ENCODE measurements at places on chromosomes 5 and 9.

DNA sequence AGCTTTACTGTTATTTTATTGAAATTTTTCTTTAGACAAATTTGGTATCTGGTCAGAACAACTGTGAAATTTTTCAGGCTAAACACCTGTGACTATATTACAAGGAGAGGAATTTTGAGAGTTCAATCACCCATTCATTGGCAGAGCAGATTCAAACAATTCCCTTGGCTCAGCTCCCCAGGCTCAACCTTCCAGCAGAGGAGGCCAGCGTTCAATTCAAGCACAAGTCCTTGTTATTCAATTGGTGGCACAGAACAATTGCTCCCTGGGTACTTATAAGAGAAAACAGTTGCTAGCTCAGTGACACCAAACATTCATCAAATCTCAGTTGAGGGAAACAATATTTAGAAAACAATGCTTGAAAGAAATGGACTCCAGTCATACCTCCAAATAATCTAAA lies 83.3 kb downstream of the SUSD1 start:
- DNase-seq, result peak; percentile 23

DNA sequence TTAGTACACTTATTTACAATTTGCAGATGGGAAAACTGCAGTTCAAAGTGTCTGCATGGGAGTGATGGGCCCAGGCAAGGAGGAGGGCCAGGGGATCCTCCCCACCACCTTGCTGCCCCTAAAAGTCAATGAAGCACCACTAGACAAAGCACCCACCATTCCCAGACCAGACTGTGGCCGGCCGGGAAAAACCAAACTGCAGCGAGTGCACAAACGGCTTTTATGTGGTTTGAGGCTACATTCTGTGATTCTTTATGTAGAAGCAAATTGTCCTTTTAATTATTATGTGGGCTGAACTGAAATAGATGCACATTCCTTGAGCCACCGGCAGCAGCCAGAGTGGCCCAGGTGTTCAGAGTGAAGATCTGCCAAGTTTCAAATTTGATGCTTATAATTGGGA lies 585.3 kb upstream of the KLF4 start:
- no peak for DNase-seq

DNA sequence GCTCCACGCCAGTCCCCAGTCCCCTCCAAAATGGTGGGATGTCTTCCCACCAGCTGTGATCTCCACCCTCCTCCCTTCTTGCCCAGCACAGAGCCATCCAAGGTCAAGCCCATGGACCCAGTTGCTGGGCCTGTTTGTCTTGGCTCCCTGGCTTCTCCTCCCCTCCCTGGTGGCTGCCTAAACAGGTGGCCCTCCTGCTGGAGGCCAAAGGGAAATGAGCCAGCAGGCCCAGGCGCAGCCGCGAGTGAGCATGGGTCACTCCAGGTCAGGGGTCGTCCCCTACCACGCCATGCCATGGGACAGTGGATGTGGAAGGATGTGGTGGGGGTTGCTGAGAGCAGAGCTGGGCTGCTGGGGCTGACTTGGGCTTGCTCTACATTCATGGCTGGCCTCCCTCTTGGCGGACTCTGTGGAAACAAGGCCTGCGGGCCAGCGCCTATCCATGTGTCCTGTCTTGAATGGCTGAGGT lies 33.6 kb downstream of the COL15A1 start:
- DNase-seq, result no peak

GRCh38 chr9:251398-251797 lies 36.7 kb downstream of the DOCK8 start:
- no peak for DNase-seq

- DNase-seq, result no peak
Observed at GRCh38 chr9:21746550-21746949, 55.9 kb upstream of the MTAP start.

- DNase-seq, result no peak
Observed at GRCh38 chr5:127951791-127952190, 131.8 kb upstream of the SLC12A2 start.

GRCh38 chr9:124315882-124316281 lies 58.1 kb downstream of the NEK6 start:
- DNase-seq, result no peak

DNA sequence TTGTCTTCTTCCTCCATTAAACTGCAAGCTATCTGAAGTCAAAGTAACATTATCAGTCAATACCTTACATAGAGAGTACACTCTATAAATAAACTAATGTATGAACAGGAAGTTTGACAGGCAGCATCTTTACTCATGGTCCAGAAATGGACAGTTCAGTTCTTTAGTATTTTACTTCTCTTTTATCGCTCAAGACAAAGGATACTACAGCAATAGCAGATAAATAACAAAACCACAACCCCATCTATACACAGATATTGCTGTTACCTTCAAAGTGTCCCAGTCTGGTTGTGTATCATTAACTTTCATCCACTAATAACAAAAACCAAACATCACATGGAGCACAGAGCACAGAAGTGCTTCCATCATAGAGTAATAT lies 46.4 kb downstream of the SEMA5A start:
- DNase-seq, result no peak

DNA sequence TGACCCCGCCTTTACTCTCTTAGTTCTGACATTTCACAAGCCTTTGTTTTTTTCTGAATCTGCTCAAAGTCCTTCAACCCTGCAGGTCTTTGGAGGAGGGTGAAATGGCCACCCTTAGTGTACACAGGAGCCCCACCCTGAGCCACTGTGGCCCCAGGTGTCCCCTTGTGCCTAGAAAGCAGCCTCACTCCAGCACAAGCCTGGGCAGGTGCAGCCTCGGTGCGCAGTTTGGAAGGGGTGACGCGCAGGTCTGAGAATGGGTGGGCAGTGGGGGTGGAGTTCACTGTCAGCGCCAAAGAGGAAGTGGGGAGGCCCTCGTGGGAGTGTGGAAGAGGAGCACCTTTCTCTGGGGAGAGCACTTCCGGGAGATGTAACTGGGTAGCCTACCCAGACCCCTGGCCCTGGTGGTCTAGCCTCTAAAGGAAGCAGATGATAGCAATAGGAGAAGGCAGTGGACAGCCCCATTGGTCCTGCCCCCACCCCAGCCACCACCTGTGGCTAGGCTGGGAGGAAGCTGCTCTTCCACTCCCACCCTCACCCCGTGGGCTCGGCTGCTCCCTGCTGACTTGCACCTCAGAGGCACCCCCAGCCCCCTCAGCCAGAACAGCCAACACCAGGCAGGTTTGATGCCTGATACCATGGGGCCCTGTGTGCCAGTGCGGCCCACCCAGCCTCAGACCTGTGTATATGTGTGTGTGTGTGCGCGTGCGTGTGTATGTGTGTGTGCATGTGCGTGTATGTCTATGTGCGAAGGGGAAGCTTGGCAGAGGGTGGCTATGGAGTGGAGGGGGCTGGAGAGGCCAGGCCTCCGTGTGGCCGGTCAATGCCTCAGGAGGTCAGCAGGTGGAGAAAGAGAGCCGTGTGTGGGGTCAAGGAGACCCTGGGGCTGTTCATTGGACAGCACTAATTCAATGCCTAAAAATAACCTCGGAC lies 16.8 kb upstream of the DAB2IP start:
- no peak for DNase-seq

GRCh38 chr5:59921816-59922215 lies 28.3 kb upstream of the PDE4D start:
- no peak for DNase-seq

GRCh38 chr5:73764586-73764985 lies 138.6 kb downstream of the ARHGEF28 start:
- DNase-seq, result no peak

DNA sequence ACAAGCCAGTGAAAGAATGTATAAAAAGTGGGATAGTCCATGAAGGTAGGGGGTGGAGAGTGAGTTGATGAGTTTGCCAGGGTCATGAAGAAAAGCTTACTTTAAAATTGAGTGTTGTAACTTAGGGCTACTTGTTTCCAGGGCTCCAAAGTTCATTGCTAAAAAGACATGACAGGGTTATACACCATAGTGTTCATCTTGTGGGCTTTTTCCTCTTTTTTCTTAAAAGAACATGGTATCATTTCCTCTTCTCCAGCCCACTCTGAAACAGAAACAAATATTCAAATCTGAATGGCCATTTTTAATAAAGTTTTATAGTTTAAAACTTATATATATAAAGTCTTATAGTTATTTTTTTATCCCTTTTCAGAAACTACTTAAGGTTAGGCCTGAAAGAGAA lies 115.7 kb upstream of the SMC2 start:
- no peak for DNase-seq

- no peak for DNase-seq
Observed at GRCh38 chr9:127589955-127590370, 22.1 kb upstream of the STXBP1 start.

GRCh38 chr9:128887914-128888350 lies 6.0 kb downstream of the LRRC8A start:
- no peak for DNase-seq

DNA sequence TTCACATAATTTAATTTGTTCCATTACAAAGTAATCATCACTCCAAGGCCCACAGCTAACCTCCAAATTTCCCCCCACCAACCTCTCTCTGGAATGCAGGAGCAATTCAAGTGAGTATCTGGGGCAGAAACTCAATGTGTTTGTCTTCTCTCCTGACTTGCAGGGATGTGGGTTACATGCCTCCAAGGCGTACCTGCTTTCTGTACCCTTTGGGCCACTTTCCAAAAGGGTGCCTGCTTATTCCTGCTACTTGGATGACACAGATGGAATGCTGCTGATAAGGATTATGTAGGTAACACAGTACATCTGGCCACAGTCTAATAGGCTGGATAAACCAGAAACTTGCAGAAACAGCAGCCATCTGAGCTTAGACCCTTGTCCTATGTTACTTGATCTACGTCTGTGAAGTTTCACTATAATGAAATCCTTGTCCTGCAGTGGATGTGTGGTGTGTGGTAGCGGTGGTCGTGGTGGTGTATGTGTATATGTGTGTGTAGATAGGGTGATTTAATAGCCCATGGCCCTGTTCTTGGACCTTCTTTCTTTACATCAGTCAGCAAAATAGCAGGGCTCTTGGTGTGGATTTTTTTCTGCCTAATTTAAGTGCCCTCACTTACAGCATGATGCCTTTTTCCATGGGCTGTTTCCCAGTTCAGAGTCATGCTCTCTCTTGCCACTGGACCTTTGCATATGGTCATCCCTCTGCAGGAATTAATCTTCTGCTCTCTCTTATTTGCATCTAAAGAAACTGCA lies 175.9 kb downstream of the ZDHHC21 start:
- DNase-seq, result no peak

- DNase-seq, result no peak
Observed at GRCh38 chr5:6649186-6649585, 15.9 kb downstream of the SRD5A1 start.

- DNase-seq, result no peak
Observed at GRCh38 chr5:41510176-41510831, at the start of gene PLCXD3. Gene PLCXD3 (minus strand): TSS chr5:41510601. CDS start chr5:41510526, 75 bp downstream.

- DNase-seq, result no peak
Observed at GRCh38 chr9:131969469-131969989, 110.1 kb downstream of the MED27 start.

GRCh38 chr5:11797132-11797531 lies 107.1 kb downstream of the CTNND2 start:
- DNase-seq, result no peak

GRCh38 chr5:59222687-59223511 lies 640.0 kb downstream of the RAB3C start:
- no peak for DNase-seq

- no peak for DNase-seq
Observed at GRCh38 chr5:78574731-78575161, 73.8 kb downstream of the LHFPL2 start.

- no peak for DNase-seq
Observed at GRCh38 chr5:112960315-112960714, 16.3 kb upstream of the DCP2 start.

DNA sequence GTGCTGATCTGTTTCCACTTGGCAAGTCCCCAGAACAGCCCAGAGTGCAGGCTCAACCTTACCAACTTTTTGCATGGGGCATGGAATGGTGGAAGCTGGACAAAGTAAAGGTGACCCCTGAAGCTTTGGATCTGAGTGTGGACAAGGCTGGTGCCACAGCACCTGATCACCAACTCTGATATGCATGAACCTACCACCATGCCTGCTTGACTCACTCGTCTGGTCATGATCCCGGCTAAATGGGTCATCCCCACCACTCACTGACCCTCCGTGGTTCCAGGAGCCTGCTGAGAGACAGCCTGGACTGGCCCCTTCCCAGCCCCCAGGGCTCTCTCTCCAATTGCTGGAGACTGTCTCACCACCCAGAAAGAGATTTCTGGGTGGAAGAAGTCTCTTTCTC lies 14.4 kb upstream of the SLC22A4 start:
- DNase-seq, result no peak

GRCh38 chr5:144142139-144142823 lies 28.2 kb downstream of the YIPF5 start:
- no peak for DNase-seq

DNA sequence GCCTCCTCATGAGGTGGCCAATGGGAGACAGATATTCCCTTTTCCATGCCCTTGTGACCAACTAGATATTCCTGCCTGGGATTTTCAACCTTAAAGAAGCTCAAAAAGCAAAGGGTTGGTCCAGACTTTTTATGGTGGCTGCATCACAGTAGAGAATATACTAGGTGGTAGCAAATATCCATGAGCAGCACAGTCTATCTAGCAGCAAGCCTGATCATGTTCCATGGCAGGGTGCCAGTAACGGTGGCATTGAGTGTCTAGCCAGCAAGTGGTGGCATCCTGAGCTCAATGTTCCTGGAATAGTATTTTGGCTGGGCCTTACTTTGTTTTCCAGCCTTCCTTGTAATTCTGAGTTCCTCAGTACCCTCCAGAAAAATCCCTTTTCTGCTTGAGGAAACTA lies 25.8 kb downstream of the CDC25C start:
- DNase-seq, result no peak

GRCh38 chr9:121564504-121565260 lies 65.0 kb upstream of the GGTA1 start:
- DNase-seq, result no peak

DNA sequence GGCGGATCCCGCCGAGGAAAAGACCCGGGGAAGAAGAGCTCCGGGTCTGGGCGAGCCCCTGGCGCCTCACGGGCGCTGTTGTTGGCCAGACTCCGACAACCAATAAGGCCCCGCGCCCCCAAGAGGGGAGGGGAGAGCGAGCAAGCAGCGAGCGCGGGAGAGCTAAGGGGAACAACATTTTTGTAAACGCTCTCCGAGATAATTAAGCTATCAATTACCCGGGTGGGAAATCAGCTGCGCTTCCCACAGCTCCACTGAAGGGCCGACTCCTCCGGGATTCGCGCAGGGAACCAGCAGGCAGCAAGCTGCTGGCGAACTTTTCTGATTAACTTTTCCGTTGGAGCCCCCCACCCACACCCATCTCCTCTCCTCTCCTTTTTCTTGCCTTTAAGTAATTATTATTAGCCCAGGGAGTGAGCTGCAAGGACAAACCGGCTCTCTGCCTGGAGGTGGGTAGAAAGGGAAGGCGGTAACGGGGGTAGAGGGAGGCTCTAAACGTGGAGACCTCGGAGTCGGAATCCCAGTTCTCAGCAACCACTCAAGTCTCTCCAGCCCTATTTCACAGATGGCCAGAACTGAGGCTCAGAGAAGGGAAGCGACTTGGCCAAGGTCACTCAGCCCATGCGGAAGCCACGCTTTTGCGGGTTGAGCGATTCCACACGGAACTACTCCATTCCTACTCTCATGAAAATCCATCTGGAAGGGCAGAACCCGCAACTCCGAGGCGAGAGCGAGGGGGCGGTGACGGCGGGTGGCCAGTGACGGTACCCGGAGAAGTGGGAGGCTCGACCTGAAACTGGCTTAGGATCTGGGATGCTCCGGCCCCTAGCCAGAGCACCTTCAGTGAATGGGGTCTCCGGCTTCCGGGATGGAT lies 1.3 kb downstream of the ASTN2 start:
- DNase-seq, result no peak

- DNase-seq, result no peak
Observed at GRCh38 chr5:160702934-160703333, 149.1 kb downstream of the ATP10B start.

- no peak for DNase-seq
Observed at GRCh38 chr9:12680757-12681156, 12.4 kb upstream of the TYRP1 start.
